ENCODE measurements at places on chromosomes 6 and 20.
A peak's percentile ranks its signal among the peaks of the same experiment; 100 is the strongest.

- DNase-seq: peak; percentile 17
Observed at GRCh38 chr6:53483423-53484353, 61.2 kb downstream of the GCLC start.

DNA sequence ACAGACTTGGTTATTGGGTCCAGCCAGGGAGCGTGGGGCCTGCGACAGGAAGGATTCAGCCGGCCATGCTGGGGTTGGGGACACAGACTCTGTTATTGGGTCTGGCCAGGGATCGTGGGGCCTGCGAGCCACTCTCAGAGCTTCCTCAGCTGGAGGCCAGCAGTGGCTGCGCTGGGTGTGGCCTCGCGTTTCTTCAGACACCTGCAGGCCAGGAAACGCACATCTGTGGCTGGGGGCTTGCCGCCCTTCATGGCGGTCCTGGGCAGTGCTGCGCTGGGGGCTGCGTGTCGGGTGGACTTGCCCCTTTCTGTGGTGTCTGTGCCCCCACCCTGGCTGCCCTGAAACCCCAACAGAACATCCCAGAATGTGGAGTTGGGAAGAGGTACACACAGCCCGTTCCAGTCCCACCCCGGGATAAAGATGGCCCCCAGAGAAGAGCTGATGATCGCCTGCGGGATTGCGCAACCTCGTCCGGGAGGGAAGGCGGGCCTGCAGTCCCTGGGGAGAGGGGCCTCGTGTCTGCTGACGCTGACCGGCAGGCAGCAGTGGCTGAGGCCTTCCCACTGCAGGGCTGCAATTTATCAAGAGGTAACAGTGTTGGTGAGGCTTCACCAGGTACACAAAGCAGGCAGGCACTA, 16.9 kb upstream of the MTG2 start:
- DNase-seq: no peak

DNA sequence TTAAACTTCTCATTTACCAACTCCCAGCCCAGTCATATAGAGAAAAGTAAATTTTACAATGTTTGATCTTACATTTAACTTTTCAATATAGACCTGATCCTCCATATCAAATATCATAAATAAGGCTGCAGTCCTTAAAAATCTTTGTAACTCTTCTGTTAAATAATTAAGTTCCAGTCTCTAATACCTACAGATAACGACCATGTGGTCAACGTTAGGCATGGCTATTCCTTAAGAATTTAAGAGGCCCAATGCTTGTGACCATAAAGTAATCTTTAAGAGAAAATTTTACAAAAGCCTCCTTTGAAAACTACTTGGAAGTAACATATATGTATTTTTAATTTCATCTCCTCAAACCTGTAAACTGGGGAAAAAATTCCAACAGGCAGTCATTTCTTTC, 1.6 kb downstream of the FBXO5 start:
- DNase-seq: no peak

GRCh38 chr6:160378882-160379281, 30.7 kb downstream of the SLC22A3 start:
- DNase-seq: no peak

DNA sequence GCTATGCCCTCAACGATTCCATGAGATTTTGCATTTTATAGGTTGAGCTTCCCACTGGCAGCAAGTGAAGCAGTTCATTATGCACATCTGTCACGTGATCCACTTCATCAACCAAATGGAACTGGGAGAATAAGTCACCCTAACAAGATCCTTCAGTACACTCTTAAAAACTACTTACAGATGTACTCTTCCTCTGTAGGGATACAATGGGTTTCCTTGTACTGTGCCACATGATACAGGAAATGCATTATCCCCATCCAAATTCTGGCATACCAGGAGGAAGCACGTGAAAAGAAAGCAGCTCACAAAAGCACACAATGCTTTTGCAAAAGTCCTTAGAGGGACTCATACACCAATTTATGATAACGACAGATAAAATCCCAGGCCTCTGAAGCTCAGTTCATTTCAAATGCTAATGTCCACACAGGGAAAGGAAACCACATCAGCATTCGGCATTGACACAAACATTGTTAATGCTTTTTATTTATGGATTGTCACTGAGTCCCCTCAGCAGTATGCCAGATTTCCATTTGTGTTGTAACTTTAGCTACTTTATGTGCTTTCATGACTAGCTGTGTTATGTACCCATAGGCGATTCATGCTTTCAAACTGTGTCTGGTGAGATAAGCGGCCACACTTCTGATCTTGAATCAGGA, 58.1 kb upstream of the REV3L start:
- no peak for DNase-seq

- no peak for DNase-seq
Observed at GRCh38 chr6:161743509-161744178, 469.8 kb upstream of the AGPAT4 start.

GRCh38 chr6:41332241-41332640, 3.2 kb upstream of the NCR2 start:
- DNase-seq: no peak

DNA sequence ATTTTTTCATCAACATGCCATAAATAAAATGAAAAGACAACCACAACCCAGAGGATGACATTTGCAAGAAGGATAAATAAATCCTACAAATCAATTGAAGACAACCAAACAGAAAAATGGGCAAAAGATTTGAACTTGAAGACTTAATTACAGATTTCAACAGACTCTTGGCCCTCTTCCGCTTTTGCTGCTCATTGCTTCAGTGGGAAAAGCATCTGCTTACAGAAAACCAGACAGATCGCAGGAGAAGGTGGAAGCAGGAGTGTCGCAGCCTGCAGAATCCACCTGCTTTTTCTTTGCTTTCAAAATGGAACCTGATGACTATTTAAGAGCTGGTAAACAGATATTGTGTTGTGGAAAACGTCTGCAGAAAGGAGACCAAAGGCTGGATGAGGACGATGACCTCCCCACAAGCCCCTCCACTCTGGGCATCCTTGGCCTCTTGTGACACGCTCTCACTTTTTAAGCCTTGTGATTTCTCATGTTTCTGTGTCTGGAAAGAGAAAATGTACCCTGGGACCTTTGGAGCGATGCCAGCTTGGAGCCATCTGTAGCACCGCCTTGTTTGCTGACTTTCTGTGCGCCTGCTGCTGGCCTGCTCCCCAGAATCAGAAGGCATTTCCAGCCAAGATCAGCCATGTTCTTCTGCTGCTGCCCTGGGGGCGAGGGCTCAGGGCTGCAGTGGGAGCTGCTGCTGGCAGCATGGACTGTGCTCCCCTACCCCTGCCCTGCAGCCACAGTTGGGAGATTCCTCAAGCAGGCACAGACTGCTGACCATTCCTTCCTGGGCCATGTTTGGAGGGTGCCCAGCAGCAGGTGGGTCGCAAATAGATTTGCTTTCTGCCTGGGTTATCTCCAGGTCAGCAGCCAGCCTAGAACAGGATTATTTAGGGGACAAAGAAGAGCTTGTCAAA, 3.6 kb upstream of the CSTL1 start:
- DNase-seq: no peak

DNA sequence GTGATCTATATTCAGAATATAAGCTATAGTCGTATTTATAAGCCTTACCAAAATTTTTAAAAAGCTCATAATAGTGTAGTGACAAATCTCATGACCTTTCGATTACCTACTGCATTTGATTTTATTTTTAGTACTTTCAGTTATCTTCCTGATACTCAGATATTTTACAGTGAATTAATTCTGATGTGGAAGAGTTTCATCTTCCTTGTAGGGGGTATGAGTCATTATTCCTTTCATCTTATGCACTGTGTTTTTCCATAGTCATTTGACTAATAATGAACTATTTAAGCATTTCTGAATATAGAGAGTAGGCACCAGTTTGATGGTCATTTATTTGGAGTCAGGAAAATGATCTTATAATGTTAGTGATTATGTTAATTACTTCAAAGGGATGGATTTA, 36.4 kb downstream of the HDGFL1 start:
- DNase-seq: no peak

GRCh38 chr6:89934685-89935366, 40.6 kb downstream of the GJA10 start:
- no peak for DNase-seq

DNA sequence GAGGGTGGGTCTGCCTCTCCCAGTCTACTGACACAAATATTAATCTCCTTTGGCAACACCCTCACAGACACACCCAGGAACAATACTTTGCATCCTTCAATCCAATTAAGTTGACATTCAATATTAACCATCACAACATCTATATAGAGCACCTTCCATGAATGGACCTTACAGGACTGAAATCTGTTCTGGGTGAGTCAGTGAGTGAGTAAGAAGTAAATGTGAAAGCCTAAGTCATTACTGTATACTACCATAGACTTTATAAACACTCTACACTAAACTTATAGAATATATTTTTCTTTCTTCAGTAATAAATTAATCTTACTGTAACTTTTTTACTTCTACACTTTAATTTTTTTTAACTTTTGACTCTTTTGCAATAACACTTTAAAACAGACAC, 993.8 kb upstream of the MAP3K7 start:
- DNase-seq: no peak

DNA sequence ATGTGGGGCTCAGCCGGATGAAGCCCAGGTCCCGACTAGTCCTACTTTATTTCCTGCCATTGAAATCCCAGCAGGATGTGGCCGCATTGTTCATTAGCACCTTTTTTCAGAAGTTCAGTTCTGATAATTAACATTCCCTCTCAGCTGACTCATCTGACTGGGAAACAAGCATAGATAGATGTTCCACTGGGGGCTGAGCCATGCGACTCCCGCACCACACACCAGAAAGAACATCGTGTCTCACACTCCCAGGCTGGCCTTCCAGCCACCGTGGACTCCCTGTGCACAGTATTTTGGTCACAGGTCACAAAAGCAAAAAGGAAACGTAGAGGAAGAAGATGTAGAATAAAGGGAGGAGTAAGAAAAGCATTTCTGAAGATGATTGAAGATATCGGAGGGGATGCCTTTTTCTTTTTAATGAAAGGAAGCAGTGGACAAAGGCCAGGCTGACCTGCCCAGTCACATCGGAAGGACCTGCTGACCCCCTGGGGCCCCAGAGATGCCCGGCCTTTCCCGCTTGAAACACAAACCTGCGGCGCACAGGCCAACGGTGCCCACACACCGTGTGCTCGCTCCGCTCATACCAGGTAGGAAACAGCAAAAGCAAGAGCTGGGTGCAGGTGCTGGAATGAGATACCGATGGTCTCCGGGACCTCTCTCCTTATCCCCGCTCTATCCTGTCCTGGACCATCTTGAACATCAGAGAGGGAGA, 11.8 kb downstream of the RPS6KA2 start:
- no peak for DNase-seq

DNA sequence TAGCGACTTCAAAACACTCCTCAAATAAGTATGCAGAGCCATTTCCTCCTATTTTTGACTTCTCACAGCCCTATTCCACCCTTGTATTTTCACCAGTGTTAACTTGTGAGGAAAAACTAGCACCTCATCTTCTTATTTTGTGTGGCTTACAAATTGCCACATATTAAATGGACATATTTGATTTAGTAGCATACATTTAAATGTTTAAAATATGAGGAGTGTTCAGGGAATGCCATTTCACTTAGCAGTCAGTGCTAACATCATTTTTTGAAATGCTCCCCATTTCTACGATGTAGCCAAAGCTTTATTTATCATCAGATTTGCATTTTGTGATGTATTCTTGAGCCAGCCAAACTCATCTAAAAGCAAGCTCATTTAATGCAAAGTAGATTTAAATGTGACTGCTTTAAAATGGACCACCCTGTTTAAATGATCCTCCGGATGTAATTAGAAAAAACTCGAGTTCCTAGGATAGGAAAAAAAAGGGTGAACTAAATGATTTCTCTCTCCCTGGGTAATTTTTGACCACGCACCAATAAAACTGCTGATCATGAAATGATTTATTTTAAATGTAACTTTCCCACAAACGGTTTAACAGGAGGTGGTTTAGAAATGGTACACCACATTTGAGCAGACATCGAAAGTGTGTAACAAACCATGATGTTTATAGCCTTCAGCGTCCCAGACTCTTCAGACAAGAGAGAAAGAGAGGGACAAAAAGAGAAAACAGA, 172.6 kb downstream of the CD83 start:
- no peak for DNase-seq

DNA sequence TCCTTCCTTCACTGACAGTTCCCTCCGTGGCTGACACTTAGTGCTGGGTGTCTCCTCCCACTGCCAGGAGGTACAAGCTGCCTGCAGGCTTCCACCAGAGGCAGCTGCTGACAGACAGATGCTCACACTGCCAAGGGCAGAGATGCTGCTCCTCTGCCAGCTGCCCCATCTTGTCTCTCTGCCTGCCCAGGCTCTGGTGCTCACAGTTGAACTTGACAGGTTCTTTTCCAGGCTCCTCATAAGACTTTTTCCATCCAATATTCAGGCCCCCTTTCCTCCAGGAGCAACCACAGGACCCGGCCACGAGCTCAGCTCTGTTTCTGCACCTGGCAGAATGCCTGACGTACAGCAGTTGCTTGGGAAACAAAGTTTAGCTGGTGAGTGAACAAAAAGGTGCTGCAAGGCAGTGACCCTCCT, 79.8 kb downstream of the PSMB1 start:
- no peak for DNase-seq

DNA sequence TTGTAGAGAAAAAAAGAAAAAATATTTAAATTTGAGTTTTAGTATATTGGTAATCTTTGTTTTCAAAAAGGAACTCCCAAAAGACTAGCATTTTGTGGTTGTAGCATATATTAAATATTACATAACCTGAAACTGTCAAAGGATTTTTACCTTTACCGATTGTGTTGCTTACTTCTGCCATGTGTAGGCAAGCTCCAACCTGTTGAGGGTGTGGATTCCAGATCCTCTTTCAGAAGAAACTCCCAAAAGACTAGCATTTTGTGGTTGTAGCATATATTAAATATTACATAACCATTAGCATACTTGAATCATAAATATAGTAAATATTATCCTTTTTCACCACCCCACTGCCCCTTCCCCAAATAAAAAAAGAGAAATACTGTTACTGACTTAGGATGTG, 3.2 kb downstream of the DSE start:
- no peak for DNase-seq

GRCh38 chr6:155054491-155055250, 59.6 kb downstream of the TIAM2 start:
- DNase-seq: no peak

GRCh38 chr6:12976366-12976765, 259.8 kb downstream of the PHACTR1 start:
- DNase-seq: no peak

DNA sequence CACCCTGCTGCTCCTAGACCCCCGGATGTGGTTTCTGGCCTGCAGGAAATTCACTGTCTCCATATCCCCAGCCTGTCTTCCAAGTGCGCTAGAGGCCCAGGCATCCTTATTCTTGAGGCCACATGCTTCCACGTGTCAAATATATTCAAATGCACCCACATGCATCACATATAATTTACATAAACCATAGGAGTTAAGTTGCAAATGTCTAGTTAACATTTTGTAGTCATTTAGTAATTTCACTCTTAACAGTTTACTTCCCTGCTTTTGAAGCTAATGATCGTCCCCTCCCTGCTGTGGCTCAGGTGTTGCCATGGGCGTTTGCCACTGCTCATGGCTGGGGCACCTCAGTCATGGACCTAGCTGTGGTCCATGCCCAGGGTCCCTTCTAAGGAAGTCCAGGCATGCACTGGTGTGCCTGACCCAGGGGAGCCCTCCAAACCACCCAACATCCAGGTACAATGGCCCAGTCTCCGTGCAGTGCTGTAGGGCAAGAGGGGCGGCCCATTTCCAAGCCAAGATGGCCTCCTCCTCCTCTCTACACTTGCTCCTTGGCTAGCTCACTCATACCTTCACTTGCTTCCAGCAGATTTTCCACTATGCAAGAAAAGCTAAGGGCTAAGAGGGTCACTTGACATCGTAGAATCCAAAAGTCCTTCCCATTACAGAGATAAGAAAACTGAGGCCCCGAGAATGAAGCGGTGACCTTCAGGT, 42.4 kb downstream of the FGD2 start:
- DNase-seq: no peak

- no peak for DNase-seq
Observed at GRCh38 chr6:1652842-1653241, 43.1 kb downstream of the FOXC1 start.

All from NCI-H226 (cell line).